ENCODE measurements at places on chromosomes 16 and 17. TPM values are rescaled to one million over a fixed set of nuclear protein-coding genes. Genes with fewer than 3 reads are reported as not detected.

DNA sequence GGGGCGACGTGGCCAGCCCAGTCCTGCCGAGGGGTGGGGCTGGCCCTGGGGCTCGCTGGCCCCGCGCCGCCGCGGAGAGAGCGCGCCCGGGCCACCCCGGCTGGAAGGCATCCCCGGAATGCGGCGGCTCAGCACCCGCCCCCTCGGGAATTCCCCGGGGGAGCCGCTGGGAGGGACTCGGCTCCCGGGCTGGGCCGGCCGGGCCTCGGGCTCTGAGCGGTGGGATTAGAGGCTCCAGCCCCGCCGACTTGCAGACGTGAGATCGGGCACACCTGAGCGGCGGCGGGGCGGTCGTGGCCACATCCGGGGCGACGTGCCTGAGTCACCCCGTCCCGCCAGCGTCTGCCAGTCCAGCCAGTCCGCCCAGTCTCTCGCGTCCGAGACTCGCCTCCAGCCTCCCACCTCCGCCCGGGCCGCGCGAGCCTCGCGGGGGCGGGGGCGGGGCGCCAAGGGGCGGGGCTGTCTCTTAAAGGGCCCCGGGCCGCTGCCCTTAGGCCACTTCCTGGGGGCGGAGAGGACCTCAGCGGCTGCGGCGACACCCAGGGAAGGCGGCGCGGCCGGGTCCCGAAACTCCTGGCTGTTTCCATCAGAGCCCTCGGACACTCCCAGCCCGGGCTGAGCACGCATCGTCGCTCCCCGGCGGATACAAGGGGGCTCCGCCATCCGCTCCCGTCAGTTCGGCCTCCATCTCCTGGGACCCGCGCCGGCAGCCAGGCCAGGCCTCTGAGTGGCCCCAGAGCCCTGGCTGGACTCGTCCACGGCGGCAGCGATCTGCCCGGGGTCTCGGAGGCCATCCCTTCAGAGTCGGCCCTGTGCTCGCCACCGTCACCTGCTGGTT is at the start of gene KCTD11:
Gene KCTD11 (plus strand): TSS at position 498 of the 838 bp plus-strand sequence.
- peak; percentile 94 for DNase-seq

MYH3 gene
- total RNA-seq = 5.9 TPM

DNA sequence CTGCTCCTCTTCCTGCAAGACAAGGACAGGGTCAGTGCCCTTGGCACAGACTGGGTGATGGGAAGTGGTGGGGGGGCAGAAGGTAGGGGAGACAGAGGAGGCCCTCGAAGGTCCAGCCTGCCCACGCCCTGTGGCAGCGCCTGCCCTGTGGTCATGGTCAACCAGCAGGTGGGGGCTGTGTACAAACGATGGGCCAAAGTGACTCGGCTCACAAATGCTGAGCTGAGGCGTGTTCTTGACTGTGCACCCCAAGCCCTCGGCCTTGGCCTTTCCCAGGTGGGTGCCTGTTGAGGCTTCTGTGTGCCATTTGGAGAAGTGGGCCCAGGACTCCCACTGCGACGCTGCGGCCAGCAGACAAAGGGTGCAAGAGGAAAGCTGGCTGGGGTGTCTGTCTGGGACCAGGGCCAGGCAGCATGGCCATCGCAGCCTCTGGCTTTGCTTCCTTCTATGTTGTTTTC is 22.6 kb downstream of the MXRA7 start:
- no peak for DNase-seq

DNA sequence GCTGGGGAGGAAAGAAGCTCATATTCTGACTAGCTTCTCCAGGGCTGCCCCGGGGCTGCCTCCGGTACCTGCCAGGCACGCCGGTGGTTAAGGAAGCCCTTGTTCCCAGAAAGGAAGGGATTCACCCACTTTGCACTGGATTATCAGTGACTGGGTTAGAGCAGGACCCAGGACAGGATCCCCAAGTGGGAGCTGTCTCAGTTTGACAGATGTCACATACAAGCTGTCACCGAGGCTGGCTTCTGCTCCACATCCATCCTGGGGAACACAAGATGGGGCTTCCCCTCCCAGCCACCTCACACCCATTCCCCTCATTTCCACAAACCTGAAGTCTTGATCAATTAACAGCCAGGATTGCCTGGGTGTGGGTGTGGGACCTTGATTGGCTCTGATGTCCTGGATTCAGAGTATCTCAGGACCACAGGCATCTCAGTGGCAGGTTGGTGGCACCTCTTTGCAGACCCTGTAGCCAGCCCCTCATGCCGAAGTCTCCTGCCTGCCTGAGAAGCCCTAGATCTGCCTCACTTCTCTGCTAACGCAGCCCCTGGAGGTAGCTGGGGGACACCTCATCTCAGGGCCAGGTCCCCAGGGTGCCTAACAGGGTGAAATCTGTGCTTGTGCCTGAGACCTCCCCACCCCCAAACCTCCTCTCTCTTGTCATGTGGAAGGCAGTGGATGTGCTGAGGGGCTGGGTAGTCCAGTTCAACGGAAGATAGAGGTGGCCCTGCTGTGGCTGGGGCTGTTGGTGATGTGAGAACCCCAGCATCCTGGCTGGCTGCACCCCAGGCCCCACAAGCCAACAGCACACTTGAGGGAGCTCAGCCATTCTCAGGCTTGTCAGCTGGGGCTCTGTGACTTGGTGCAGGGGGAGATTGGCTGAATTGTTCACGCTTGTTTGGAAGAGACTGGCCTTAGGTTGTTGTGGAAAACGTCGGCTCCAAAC is 1.4 kb downstream of the CACNG5 start:
- DNase-seq = no peak

GNAO1 gene
- 1.6 TPM for total RNA-seq

ZFHX3 gene
- 0.50 TPM for total RNA-seq

DNA sequence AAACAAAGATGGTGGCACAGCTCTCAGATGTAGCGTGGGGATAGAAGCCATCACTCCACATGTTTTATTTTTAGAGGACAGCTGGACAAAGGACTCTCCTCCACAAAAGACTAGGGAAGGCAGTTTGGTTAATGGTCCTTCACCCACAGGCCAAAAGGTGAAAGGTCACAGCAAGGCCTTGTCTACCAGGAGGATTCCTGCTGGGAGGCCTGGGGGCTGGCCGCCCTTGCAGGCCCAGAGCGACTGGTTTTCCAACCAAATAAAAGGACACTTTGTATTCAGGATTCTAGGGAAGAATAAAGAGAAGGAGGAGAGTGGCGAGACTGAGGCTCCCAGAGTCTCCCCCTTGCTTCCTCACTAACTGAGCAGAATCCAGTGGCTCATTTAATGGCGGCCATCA is 94.3 kb downstream of the AXIN2 start:
- no peak for DNase-seq

Data from natural killer cell treated with Interleukin-12 subunit alpha and Interleukin-12 subunit beta and Interleukin-15 and Interleukin-18, amount 100 ng/mL, for 72 hours (primary cell).